ENCODE measurements at places on chromosomes 16 and 17. TPM values are rescaled to one million over a fixed set of nuclear protein-coding genes. Genes with fewer than 3 reads are reported as not detected.

The PRSS21 gene
- not detected for total RNA-seq

The PRSS27 gene
- 0.05 TPM for total RNA-seq

The TRIM16 gene
- total RNA-seq = 76.9 TPM

The CLDN9 gene
- total RNA-seq = not detected

The CHMP1A gene
- total RNA-seq = 107 TPM

The CHST5 gene
- total RNA-seq = not detected

The SLC6A2 gene
- not detected for total RNA-seq
